NCI-H1048 (cell line): ENCODE measurements at places on chromosomes 12 and 14.

DNA sequence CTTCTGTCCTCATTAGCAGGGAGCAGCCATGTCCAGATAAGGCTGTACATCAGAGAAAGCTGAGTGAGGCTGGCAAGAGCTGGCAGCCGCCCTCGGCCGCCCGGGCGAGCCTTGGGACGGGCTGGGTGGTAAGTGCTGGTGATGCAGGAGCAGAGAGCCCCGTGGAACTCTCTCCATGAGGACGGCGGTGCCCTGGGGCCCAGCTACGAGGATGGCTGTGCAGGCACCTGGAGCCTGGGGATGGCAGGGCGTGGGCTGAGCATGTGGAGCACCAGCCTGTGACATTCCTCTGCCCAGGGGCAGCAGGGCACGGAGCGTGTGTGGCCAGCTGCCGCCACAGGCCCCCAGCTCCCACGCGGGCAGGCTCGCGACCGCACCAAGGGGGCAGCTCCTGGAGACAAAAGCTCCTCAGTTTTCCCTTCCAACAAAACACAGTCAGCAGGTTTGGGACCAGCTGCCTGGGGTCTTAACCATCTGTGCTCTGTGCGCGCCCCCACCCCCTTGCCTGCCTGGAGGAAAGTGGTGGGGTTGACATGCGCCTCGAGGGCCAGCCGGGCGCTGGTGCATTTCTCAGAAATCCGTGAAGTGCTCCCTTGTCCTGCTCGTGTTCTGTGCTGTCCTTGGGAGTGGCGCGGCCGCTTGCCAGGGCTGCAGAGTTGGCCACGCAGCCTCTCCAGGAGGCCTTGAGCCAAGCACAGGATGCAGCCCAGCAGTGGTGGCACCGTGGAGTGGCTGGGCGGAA is 21.4 kb downstream of the PACS2 start:
- DNase-seq = no peak

GRCh38 chr12:101719566-101719965 is 19.7 kb downstream of the SYCP3 start:
- no peak for DNase-seq

DNA sequence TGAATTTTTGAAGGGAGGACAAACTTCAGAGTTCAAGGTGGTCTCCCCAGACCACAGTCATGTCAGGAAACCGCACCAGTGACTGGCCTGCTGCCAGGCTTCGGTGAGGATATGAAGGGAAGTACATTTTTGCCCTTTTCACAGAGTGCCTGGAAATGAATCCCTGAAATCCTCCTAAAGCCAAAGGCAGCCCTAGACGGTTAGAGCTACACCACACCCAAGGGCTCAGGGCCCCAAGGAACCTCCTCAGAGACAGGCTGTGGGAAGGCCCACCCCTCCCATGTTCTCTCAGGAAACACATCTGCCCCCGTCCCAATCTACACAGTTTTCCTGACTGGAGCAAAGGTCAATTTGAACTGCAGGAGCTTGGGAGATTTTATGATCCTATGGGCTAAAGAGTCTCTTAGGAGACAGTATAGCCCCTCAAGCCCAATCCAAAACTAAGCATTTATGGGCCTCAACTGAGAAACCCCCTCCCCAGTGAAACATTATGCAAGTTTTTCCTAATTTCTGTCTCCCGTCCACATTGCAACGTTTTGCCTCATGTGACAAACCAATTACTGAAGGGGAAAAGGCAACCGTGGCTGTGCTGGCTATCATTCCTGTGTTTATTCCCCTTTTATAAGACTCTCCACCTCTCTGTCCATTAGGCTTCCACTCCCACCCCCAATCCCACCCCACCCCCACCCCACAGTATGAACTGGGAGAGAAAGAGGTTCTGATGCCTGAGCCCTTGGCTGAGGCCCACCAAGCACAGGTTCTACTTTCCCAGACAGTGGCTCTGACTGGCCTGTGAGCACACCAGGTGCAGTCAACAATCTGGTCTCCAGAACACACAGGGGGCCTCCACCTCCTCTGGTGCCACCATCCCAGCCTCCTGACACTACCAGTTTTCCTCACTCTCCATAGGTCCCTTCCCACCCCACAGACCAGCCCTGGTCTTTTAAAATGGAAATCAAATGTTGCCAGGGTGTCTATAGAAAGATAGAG is 9.6 kb upstream of the RNASE1 start:
- no peak for DNase-seq

DNA sequence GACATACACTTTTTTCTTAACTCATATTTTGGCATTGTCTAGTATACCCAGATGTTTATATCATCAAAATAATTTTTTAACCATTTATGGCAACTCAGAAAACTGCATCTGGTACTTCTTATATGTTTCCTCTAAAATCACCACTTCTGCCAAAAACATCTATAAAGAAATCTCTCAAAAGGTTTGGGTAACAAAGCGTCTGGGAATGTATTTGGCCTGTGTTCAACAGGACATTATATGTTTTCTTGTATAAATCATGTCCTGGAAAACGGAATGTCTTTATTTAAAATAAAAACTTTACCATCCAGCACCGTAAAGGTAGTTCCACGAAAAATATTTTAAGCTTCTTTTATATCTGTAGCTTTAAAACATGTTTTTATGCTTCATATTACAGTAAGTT is 36.1 kb upstream of the FBLN5 start:
- DNase-seq = no peak

DNA sequence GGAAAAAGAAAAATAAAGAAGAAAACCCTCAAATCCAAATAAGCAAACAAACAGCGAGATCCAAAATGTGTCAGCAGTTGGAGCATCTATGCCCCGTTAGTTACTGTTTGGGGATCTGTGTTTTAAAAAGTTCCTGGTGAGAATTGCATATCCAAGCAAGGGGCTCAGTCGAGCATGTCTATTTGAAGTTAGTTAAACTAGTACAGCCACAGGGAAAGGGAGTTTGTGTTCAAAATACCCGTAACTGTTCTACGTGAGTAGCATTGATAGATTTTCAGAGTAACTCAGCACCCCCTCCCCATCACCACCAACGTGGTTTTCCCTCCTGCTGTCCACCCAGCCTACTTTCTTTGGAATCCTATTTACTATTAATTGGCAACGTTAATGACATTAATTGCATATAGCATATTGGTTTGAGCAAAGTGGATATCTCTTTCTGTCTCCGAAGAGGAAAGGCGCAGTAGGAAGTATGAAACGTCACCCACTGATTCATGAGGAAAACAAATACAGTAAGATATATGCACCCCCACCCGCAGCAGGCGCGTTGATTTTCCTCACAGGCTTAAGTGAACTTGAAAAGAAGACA is 1.5 kb downstream of the NPAS3 start:
- DNase-seq = no peak

GRCh38 chr12:4595881-4596280 is 33.9 kb downstream of the DYRK4 start:
- no peak for DNase-seq

DNA sequence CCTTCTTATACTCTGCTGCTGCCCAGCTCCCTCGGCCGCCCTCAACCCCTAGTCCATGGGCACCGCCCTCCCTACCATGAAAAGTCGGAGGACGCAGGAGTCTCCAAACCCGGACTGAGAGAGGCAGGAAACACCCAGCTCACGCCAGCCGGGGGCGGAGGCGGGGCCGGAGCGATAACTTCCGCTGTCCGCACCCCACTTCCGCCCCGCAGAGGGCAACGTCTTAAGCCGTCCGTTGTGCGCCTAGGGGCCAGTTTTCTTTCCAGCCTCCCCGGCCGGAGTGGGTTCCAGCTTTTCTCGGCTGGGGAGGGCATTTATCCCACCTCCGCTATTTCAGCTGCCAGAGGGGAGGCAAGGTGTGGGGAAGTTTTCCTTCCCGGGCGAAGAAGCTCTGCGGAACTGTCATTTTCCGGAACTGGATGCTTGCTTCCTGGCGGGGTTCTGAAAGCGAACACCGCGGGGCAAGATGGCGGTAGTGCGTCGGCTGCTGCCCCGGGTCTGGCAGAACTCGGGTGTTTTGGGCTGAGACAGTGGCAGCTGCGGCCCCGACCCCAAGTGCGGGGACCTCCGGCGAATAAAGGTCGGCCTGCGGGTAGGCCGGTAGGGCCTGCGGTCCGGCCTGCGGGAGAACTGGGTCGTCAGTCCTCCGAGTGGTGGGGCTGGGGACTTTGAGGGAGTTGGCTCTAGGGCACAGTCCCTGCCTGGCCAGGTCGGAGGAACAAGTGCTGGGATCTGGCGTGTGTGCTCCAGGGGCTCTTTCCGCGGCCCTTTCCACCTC is at the start of the genes KCTD10 and UBE3B:
Gene KCTD10 (minus strand): TSS at position 116 of the 778 bp plus-strand sequence. CDS start 38 bp downstream, at position 78.
Gene UBE3B (plus strand): TSS at position 450 of the 778 bp plus-strand sequence. CDS start 5,918 bp downstream, outside the sequence.
- DNase-seq = peak; percentile 58
